Fibroblast of the conjunctiva (primary cell): ENCODE measurements at places on chromosomes 5 and 9.
A peak's percentile ranks its signal among the peaks of the same experiment; 100 is the strongest.

- no peak for DNase-seq
Measured at GRCh38 chr5:74183041-74183440, 457.5 kb downstream of the ENC1 start.

- no peak for DNase-seq
Measured at GRCh38 chr5:168674893-168675482, 95.8 kb upstream of the PANK3 start.

DNA sequence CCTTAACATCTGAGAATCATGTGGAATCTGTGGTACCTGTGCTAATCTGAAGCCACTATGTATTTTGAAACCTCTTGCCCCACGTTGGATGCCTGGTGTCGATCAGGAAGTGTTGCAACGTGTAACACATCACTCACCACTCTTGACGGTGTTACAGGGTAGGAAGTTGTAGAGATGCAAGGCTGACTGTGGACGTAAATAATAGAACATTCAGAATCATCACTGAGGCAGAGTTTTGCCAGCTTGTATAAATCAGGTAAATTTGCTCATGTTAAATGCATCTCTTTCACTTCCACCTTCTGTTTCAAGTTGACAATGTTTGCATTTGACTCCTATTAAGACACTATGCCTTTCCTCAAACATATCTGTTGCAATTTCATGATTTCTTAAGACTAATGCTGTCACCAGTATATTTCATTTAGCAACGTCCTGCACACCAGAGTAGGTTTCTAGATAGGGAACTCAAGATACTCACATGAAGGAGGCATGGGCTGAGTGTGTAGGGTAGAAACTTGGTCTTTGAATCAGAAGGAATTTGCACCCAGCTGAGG lies 38.1 kb downstream of the BASP1 start:
- no peak for DNase-seq

DNA sequence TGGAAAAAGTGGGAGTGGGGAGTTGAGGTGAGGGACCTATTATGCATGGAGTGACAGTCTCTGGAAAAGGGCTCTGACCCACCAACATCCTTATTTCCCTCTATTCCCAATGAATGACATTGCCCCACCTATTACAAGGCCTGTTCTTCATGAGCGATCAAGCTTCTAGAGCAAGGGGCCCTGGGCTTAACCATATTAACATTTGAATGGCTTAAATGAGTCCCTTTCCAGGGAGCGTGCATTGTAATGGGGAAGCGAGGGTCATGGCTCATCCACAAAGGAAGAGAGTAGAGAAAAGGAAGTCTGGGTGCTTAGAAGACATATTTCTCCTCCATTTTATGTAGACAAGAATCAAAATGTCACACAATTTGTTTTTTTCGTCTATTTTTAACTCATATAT lies 255.5 kb downstream of the CAAP1 start:
- DNase-seq: no peak

DNA sequence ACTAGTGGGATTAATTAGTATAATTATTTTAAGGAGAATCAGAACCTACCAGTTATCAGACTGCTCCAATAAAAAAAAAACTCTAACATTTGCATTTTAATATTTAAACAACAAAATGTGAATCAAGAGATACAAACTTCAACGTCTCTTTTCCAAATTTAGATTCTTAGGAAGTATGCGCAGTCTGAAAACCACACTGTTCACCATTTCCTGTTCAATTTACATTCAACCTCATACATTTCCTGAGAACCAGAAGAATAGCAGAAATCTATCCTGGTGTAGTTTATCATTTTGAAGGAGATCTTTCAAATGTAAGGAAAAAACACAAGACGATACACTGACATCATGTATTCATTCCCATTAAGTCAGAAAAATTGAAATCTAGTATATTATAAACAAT lies 869.2 kb downstream of the EFNA5 start:
- DNase-seq: no peak

DNA sequence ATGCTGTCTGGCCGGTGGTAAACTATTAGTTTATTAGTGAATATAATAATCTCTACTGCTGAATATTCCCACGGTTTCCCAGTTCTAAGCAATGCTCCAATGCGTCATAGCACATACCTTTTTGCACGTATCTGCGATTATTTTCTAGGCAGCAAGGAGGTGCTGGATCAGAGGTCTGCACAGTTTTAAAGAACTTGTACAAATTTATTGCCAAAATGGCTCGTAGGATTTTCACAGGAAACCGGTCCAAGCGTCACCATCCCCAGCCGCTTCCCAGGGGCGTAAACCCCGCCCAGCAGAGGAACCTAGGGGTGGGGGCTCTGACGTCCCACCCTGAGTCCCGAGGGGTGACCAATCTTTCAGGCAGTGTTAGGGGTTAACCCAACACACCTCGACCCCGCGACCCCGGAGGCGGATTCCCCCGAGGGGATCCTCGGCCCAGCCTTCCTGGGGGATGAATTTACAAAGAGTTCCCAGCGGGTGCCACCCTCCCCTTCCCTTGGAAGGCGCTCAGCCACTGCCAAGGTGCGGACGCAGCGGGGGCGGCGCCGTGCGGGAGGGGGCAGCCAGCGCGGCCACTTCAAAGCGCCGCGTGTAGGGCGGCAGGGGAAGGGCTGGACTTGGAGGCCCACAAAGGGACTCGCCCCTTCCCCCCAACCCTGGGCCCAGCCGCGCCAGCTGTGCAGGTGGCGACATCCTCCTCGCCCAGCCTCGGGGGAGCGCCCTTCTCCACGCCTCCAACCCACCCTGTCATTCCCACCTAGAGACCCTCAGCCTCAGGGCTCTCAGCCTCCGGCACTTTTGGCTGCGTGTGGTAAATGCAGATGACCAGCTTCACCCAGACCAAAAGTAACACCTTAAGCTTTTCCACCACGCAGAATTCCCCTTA lies 43.5 kb upstream of the TCF7 start:
- DNase-seq: no peak

- no peak for DNase-seq
Measured at GRCh38 chr9:68455451-68455850, 85.2 kb downstream of the TMEM252 start.

GRCh38 chr9:98071737-98072136 lies 15.2 kb downstream of the NANS start:
- DNase-seq: no peak

- DNase-seq: no peak
Measured at GRCh38 chr5:93600409-93601070, 17.5 kb downstream of the NR2F1 start.

DNA sequence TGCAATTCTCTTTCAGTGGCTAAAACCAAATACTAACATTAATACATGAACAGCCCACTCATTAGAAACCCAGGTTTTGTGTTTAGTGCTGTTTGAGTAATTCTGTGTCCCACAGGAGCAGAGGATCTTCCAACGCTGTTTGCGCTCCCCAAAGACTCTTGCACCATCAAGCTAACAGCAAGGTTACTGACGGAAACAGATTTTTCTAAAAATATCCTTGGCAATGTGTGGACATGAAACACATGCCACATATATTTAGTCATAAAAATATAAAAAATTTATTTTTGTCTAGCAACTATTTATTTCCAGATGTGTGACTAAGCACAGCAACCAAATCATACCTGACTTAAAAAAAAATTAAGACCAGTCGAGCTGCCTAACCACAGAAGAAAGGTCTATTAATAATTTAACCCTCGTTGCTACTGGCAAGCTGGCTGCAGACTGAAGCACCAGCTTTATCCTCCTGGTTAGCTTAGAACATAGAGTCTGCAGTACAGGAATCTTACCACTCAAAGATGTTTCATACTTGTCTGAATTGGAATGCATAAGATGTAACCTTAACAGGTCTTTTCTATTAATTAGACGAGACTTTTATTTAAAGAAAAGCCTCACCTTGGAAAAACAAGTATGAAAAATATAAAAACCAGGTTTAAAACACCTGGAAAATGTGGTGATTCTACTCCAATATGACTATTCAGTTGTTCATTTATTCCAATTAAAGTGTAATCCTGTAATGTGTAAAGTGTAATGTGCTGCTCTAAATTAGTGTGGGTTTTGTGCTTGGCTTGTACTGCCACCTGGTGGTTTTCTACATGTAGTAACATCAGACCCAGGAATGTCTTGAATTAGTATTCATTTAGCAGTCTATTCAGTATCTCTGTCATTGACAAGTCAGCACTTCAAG lies 272.5 kb downstream of the EPB41L4A start:
- peak; percentile 74 for DNase-seq

DNA sequence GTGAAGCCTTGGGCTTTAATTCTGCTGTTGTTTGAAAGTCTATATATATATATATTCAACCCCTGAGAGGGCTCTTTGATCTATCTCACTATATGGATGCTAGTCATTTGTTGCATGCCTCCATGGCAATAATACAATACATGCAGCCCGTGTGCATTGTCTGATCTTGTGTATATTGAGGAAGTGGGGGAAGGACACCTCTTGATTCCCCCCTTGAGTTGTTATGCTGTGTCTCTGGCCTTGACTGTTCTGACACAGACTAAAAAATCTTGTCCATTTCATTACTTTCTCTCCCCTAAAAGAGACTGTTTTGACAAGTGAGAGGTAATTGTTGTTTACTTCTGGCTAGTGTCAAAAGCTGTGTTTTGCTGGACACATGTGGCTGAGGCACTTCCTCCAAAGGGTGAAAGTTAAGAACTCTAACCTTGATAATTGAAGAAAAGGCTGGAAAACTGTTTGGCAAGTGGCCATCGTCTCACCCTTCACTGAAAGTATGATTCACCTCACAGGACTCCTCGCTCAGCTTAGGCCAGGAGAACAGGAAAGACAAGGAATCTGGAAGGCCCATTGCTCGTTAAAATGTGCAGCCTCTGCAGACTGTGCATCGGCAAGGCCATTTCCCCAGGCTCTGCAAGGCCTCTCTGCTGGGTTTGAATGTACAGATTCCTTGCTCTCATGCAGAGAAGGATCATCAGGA lies 304.0 kb downstream of the PRELID2 start:
- DNase-seq: peak; percentile 23

GRCh38 chr5:172664681-172665541 lies 23.8 kb downstream of the NEURL1B start:
- DNase-seq: no peak

DNA sequence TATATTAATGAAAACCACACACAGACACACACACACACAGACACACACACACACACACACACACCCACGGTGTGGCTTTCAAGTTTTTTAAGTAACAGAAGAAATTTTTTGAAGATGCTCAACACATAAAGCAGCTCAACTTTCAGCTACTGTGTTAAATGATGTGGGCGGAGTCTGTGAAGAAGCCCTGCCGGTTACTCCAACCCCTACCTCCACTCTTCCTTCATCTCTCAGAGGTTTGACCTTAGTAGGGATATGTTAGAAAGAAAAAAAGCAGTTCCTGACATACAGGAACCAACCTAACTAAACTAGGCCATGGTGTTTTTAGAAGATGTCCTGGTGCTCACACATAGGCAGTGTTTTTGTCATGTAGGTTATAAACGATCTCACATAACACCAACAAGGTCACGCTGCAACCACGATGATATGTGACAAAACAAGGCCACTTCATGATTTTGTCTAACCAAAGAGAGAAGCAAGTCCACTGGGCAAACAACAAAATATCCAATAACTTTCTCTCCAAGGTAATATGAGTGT lies 112.8 kb downstream of the EMB start:
- no peak for DNase-seq

DNA sequence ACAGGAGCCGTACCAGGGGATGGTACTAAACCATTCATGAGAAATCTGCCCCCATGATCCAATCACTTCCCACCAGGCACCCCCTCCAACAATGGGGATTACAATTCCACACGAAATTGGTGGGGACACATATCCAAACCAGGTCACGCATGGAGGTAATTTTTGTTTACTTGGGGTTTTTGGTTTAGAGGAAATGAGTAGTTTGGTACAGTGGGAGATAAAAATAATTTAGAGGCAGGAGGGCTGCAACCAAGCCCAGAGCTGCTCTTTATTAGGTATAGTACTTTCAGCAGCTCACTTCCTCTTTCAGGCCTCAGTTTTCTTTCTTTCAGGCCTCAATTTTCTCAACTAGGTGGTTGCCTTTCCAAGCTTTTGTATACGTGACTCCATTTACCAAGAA lies 23.2 kb downstream of the PRUNE2 start:
- DNase-seq: no peak

GRCh38 chr5:5270958-5271785 lies 131.0 kb downstream of the ADAMTS16 start:
- peak; percentile 50 for DNase-seq

DNA sequence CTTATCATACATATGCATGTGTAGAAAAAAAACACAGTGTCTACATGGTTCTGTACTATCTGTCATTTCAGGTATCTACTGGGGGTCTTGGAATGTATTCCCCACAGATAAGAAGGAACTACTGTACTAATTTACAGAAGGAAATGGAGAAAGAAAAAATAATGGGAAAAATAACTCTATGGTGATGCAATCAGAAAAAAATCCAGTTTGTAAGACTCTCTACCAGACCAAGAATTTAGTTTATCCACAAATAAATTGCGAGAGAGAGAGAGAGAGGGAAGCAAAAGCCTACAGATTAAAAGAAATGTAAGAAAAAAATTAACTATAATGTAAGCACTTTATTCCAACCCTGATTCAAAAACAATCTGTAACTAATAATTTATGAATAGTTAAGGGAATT lies 708.6 kb upstream of the ZNF608 start:
- no peak for DNase-seq

- DNase-seq: no peak
Measured at GRCh38 chr5:96402500-96402899, 30.5 kb downstream of the PCSK1 start.
